CD4-positive, alpha-beta T cell treated with Interleukin-2 at 100 ng/mL for 4 hours (primary cell): ENCODE measurements at places on chromosomes 5 and 9.

DNA sequence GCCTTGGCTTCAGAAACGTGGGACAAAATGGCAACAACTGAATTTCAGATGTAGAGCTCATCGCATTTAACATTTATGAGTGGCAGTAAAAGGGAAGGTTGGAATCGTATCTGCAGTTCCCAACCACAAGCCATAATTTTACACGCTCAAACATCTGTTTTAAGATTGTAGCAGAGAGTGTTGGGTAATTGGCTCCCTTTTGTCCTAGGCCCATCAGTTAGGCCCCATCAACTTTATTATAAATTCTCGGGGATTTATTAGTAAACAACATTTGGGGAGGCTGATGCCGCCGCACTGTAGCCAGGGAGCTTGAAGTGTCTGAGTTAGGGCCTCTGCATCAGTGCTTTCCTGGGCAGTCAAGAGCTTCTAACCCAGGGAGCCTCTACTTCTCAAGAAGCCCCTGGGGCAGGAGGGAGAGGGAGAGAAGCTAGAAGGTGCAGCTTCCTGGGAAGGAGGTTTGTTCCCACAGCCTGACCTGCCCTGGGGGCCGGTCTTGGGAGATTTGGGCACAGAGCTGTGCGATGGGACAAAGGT is 66.2 kb downstream of the HSPA4 start:
- DNase-seq = no peak

GRCh38 chr9:102642651-102643050 is 352.5 kb upstream of the CYLC2 start:
- DNase-seq = no peak

DNA sequence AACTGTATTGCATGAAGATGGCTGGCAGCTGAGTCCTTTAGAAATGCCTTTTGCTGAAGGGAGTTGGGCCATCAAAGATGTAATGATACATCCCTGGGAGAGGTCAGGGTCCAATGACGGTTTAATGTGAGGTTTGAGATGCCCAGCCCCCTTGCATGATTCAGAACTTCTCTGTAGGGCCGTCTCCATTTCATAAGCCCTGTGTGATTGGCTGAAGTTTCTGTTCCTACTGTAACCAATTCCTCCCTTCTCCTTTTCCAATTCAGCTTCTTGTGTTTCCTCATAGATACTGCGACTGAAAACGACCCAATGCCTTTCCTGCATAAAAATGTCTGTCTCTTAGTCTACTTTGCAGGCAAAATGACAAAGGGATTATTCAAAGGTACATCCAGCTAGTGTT is 47.9 kb upstream of the ST8SIA4 start:
- no peak for DNase-seq

DNA sequence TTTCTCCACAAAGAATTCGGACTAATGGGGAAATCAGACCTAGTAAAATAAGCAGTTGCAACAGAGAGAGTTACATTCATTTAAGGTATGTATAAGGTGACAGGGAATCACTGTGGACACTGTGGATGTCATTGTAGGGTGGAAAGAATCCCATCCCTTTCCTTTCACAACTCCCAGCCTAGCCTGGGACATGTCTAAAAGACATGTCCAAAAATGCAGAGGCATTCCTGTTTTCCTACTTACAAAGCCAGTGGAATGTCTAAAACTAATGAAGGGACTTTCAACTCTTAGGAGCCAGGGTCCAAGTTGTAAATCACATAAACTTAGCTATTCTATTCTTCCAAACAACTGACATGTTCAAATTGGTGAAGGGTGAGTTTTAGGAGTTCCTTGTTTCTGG is 511.0 kb downstream of the PRELID2 start:
- DNase-seq = no peak

DNA sequence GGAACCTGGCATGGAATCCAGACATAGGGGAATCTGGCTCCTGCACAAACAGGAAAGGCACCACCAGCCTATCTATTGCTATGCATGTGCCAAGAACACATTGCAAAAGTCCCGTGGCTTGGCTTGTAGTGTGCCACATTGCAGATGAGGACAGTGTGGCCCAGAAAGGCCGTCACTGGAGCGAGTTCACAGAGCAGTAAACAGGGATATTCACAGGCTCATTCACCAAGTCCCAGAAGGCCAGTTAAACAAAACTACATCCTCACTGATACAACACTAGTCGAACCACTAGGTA is 39.6 kb upstream of the TRIM32 start:
- DNase-seq = no peak
